Endothelial cell (in vitro differentiated cells): ENCODE measurements at places on chromosomes 3 and 15. TPM values are rescaled to one million over a fixed set of nuclear protein-coding genes. Genes with fewer than 3 reads are reported as not detected.

DNA sequence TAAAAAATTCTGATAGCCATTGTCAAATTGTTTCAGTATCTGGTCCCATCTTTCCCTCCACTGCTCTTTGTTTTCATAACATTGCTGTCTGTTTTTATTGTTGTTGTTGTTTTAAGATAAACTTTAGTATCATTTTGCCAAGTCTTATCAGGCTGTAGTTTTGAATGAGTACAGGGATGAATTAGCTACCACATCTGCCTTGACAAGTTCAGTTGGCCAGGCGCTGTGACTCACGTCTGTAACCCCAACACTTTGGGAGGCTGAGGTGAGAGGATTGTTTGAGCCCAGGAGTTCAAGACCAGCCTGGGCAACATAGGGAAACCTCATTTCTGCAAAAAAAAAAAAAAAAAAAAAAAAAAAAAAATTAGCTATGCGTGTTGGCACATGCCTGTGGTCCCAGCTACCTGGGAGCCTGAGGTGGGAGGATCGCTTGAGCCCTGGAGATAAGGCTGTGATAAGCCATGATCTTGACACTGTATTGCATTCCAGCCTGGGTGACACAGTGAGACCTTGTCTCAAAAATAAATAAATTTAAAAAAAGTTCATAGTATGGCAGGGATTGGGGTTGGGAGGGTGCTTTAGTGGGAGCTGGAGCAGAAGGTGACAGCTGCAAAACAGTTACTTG, 8.3 kb upstream of the ANKDD1A start:
- no peak for DNase-seq

HACD3 gene
- 107 TPM for total RNA-seq

- no peak for DNase-seq
These were observed 12.3 kb downstream of the P2RY12 start for GRCh38 chr3:151372063-151372820.

DNA sequence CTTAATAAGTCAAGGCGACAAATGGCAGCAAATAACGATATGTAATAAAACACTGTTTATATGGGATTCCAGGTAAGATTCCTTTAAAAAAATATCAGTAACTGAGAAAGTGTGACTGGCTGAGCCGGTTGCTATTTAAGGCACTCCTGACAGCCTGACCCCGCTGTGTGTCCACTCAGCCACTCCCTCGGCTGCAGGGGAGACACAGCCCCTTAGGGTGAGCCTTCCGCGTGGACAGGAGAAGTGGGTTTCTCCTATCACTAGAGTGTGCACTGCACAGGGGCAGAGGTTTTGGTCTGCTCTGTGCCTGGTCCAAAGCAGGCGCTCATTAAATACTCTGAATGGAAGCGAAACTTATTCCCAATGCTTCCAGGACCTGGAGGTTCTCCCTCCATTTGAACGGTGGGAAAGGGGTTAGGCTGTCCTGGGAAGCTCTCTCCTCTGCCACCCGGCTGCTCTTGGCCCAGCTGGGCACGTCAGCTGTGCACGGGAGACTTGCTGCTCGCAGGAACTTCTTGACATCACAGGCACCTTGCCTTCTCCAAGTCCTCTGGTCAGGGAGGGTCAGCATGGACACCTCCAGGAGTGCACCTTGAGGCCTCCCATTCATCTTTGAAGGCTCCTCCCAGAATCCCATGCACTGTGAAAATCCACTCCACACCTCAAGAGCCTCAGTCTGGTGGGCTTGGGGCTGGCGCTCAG, 43.3 kb upstream of the SLCO2A1 start:
- DNase-seq = no peak

DNA sequence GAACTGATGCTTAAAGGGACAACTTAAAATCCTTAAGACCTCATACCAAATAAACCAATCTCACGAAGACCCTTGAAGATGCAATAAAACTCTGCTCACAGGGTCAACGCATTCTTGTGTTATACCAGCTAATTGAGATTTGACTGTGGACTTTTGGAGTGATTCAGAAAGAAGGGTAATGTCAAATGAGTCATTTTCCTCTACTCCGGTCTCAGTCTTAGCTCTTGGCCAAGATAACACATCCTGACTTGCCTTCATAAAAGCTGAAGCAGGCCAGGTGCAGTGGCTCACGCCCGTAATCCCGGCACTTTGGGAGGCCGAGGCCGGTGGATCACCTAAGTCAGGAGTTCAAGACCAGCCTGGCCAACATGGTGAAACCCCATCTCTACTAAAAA, 3.8 kb downstream of the PKM start:
- DNase-seq = no peak

DNA sequence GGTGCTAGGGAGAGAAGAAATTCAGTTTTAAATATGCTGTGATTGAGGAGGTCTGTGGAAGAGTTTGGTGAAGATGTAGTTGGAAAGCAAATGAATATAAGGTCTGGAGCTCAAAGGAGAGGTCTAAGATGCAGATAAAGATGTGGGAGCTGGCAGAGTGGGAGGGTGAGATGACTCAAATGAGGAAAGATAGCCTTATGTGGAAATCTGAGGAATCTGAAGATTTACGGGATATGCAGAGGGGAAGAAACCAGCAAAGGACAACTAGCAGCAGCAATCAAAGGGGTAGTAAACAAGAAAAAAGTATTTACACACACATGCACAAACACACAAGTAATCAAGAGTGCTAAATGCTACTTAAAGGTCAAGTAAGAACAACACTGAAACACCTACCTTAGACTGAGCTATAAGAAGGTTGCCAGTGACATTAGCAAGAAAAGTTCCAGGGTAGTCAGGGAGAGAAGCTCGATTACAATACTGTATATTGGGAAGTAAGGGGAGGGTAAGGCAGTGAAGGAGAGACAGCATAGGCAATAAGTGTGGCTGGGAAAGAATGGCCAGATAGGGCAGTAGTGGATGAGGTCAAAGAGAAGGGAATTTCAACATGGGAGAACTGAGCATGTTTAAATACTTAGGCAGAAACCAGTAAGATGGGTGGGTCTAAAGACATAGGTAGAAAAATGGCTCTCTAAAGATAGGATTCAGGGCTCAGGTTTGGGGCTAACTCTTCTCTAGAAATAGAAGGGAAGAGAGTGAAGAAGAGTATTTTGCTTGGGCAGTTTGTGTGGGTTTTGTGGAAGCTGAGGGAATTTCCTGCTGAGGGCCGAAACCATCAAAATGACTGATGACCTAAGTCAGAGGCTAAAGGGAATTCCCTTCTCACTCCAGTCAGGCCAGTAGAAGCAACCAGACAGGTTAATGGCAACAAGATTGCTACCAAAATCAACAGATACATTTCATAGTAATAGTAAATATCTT, 8.9 kb downstream of the CMTM6 start:
- DNase-seq = no peak

GRCh38 chr3:109852283-109852682, 514.9 kb upstream of the DPPA4 start:
- no peak for DNase-seq

- DNase-seq = no peak
These were observed 12.0 kb downstream of the PTH1R start for GRCh38 chr3:46889381-46890110.

GRCh38 chr3:9130345-9131305, 118.8 kb downstream of the SRGAP3 start:
- no peak for DNase-seq

DNA sequence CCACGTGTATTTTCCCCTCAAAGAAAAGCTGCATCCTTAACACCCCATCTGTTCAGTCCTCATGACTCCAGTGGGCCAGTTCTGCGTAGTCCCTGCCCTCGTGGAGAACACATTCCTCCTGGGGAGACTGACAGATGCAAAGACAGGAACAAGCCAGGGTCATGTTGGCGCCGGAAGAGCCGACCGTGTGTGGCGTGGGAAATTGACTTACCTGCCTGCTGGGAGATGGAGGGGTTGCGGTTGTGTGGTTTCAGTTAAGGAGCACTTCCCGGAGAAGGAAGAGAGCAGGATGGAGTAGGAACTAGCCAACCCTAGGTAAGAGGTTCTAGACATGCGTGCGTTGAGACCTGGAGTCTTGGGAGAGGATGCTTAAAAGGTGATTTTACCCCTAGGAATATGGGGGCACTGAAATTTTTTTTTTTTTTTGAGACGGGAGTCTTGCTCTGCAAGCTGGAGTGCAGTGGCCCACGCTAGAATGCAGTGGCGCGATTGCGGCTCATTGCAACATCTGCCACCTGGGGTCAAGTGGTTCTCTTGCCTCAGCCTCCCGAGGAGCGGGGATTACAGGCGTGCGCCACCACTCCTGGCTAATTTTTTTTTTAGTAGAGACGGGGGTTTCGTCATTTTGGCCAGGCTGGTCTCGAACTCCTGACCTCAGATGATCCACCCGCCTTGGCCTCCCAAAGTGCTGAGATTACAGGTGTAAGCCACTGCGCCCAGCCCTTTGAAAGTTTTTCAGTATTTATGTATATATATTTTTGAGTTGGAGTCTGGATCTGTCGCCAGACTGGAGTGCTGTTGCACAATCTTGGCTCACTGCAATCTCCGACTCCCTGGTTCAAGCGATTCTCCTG, 1.4 kb downstream of the VHL start:
- no peak for DNase-seq

- no peak for DNase-seq
These were observed 25.7 kb downstream of the DNAH12 start for GRCh38 chr3:57518276-57518915.

MORC1 gene
- total RNA-seq = 0.10 TPM

MOBP gene
- total RNA-seq = not detected

DNA sequence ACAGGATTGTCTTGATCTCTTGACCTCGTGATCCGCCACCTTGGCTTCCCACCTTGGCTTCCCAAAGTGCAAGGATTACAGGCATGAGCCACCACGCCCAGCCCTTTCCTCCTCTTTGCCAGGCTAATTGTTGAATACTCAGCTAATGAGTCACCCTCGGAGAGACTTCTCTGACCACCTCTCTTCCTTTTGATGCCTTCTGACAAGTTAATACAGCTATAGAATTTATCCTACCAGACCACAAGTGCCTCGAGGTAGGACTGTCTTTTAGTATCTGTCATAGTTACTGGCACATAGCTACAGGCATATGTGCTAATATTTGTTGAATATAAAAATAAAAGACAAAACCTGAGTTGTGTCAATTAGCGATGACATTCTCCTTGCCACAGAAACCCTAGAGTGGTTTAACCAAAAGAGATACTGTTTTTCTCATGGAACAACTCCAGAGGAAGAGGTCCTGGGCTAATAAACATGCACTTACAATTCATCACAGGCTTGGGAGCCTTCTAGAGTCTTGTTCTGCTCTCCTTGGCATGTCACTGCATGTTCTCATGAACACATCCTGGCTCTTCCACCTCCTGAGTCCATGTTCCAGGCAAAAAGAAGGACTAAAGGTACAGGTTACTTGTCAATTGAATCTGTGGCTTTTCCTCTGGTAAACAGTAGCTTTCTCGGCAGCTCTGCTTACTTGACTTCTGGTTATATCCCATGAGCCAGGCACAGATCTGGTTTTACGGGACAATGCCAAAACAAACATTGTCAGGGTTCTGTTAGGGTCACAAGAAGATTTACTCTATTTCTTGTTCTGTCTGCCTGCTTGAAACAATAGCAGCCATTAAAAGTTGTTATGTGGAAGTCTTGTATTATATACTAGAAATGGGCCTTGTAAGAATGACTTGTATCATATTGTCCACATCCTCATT, 332.3 kb downstream of the THSD4 start:
- DNase-seq = no peak
